CD4-positive, alpha-beta T cell (primary cell): ENCODE measurements at places on chromosomes 13 and 19. TPM values are rescaled to one million over a fixed set of nuclear protein-coding genes. Genes with fewer than 3 reads are reported as not detected.
A peak's percentile ranks its signal among the peaks of the same experiment; 100 is the strongest.

GRCh38 chr13:30892966-30893365, 13.1 kb upstream of the MEDAG start:
- no peak for DNase-seq

DNA sequence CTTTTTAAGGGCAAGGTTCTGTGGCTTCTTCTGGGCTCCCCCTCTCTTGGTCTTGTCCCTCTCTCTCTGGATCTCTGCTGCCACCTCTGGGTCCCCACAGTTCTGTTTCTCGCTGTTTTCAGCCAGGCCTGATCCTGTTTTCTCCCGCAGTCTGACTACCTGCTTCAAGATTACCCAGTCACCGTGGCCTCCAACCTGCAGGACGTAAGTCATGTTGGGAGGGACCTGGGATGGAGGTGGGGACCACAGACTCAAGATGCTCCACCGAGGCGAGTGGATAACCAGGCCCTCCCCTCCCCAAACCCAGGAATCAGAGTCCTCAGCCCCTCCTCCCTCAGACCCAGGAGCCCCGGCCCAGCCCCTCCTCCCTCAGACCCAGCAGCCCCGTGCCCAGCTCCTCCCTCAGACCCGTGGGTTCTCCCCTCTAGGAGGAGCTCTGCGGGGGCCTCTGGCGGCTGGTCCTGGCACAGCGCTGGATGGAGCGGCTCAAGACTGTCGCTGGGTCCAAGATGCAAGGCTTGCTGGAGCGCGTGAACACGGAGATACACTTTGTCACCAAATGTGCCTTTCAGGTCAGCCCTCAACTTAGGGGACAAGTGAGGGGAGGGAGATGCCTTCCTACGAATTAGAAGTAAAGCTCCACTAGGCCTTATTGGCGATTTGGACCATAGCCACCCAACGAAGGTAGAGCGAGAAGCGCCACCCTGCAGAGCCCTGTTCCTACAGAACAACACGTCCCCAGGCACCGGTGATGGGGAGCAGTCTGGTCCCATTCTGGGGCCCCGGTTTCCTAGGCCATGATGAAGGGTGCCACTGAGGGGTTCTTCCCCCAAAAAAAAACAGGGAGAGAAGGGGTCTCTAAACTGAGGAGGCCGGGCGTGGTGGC, 2.2 kb downstream of the FLT3LG start:
- DNase-seq: peak; percentile 71

Gene COL5A3
- total RNA-seq: 4.4 TPM

- DNase-seq: no peak
These were observed 239.4 kb downstream of the TEX29 start for GRCh38 chr13:111559612-111560403.

- peak; percentile 40 for DNase-seq
These were observed 2.5 kb downstream of the ICAM5 start for GRCh38 chr19:10292206-10292788.
